Coronary artery (tissue), 2 donors: ENCODE measurements at places on chromosomes 1 and 21.

GRCh38 chr1:154304664-154305337 lies 16.1 kb upstream of the AQP10 start:
- no peak for DNase-seq

- no peak for DNase-seq
Observed at GRCh38 chr1:180586671-180587155, 27.9 kb downstream of the OVAAL start.

DNA sequence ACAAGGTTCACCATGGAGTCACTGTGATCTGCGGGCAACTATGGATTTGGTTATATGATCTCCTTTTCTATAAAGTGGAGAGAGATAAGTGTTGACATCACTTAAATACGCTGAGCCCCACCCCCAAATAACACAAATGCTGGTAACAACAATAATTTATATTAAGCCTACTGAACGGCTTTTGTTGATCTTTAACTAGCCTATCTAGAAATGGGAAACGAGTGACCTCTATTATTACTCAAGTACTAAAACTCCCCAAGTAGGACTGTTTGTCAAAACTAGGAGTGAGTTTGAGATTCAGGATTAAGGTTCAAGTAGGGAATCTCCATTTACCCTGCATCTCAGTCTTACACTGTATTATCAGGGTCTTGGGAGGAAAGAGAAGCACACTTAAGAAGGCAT lies 52.2 kb downstream of the MAP3K7CL start:
- no peak for DNase-seq

DNA sequence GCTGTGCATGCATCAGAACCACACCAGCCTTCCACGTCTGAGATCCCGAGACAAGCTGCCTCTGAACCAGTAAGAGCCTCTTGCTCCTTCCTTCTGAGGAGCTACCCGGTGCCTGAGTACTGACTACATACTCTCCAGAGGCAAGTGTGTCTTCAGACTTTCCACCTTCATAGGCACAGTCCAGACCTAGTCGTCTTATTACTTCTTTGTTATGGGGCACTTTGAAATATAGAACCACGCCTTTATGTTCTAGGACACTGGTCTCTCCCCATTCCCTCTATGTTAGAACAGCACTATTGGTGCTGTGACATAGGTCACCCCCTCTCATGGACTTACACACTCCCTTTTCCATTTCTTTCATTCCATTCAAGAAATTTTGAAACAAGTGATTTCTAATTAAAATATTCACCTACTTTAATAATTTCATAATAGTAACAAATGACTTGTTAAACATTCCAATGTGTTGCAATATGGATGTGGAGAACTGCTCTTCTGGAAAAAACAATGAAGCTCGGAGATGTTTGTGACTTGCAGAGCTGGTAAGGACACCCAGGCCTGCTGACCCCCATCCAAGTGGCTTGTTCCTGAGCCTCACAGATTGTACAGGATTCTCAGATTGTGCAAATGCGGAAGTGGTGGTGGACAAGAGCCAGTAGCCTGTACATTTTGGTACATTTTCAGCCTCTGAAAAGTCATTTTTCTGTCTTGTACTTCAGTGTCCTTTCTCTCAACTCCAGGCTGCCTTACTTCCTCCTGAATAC lies 76.1 kb upstream of the SIPA1L2 start:
- DNase-seq, result no peak

- no peak for DNase-seq
Observed at GRCh38 chr21:44291936-44292811, 6.5 kb downstream of the AIRE start.

- DNase-seq, result no peak
Observed at GRCh38 chr1:169928438-169929209, 34.9 kb upstream of the SCYL3 start.

DNA sequence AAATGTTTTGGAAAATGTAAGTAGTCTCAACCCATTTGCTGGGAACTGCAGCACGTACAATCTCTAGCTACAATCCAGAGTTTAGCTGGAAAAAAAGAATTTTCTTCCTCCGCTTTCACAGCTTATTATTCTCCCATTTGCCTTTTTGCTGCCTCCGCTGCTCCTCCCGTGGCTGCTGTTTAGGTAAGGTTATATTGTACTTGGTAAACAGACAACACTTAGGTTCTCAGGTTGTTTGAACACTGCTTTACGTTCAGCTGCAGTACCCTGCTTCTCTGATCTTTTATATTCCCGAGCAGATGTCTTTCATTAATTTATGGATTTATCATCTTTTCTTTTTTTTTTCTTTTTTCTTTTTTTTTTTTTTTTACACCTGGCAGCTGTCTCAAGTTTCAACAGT lies 14.3 kb downstream of the PROX1 start:
- no peak for DNase-seq

DNA sequence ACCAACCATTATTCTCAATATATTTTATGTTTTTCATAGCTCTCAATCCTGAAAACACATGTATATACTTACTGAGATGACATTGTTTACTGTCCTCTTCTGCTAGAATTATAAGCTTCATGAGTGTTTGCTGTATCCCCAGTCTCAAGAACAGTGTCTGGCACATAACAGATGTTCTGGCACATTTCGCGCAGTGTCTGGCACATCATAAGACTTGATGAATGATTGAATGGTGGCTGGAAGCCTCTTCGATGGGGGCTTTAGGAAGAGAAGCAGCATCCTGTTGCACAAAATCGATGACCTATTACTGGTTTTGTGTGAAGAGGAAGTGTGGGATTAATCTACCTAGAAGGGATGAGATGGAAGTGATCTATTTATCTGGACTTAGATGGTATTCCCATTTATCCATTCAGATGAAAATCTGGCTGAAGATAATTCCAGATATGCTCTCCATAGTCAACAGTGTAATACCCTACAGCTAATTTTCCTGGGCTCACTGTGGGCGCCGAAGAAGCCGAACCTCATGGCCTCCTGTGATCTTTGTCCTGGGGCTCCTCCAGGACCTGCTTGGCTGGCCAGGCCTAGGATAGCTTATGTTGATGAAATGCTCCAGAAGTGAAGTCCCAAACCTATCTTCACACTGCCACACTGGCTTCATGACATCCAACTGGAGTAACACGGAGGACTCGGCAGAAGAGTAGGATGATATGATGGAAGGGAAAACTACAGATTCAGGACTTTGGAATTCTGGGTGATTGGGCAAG lies 26.5 kb downstream of the CD34 start:
- DNase-seq, result no peak

DNA sequence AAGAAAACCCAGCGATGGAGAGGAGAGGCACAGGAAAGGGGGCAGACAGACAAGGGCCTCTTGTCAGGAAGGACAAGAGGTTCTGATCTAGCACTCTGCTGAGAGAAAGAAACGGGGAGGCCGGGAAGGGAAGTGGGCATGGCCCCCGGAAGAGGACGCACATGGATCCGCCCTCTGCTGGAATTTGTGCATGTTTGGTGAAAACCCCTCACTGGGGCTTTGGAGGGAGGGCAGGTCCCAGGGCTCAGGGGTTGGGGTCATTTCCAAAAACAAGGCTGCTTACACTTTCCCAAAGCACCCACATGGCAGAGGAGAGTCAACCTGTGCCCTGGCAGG lies 32.4 kb upstream of the ECE1 start:
- DNase-seq, result no peak

DNA sequence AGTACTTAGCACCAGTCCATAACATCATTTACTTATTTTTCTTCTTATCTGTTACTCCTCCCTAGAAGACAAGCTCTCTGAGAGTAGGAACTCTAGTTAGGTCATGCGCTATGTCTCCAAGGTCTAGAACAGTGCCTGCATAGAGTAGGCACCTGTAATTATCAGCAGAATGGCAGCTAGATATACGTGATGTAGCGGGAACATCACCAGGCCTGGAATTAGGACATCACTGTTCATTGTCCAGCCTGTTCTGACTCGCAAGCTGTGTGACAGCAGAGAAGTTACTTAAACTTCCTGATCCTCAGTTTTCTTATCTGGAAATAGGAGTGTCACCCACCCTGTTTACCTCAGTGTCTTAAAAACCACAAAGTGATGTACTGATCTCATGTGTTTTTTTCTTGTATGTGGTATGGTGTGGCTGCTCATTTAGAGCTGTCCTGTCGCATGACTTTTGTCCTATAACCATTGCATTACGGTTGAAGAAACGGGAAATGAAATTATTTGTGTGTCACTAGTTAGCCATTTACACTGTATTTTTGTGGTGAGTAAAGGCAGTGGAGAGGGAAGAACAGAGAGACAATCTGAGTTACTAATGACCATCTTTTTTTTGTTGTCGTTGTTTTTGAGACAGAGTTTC lies 37.1 kb upstream of the EXO1 start:
- DNase-seq, result no peak

- no peak for DNase-seq
Observed at GRCh38 chr1:19651141-19651737, 7.1 kb downstream of the NBL1 start.

DNA sequence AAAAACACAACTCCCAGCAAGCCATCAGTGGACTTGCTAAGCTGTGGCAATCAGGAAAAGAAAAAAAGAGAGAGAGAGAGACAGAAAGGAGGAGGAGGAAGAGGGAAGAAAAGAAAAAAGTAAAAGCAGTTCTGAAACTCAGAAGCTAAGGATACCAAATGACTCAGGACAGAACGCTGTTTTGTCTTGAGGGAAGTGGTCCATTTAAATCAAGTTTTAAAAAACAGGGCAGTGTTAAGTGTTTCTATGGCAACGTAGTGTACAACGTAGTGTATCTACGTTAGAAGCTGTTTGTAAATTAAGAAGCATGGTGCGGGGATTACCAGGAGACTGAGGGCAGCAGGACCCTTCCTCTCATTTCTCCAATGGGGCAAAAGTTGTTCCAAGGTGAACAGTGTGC lies 5.8 kb downstream of the ADORA3 start:
- no peak for DNase-seq

DNA sequence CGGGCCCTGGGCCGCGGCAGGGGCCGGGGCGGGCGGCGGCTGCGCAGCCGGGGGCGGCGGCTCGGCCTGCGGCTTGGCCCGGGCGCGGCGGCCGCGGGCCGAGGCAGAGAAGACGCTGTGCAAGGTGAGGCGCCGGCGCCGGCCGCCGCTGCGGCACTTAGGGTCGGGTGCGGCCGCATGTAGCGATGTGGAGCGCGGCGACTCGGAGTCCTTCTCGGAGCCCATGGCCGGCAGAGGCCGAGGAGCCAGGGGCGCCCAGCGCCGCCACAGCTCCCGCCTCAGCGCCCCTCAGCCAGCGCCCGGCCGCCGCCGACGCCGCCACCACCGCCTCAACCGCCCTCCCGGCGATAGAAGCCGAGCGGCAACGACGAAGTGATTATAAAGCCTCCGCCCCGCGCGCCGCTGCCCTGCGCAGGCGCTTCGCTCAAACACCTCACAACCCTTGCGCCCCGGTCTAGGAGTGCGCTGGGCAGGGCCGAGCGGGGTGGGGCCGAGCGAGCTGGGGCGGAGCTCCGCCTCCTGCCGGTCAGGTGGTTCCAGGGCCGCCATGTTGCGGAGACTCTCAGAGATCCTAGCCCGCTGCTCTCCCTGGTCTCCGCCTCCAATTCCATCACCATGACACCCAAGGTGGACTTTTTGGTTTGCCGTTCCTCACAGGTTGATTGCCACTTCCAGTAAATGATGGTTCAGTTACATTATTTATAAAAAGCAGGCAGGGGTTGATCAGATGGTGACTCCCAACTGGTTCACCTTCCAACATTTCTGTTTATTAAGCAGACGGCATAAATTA lies at the start of gene RNF19B:
Gene RNF19B (minus strand): TSS at position 349 of the 790 bp plus-strand sequence. CDS start 124 bp downstream, at position 225.
- peak; percentile 95 for DNase-seq

DNA sequence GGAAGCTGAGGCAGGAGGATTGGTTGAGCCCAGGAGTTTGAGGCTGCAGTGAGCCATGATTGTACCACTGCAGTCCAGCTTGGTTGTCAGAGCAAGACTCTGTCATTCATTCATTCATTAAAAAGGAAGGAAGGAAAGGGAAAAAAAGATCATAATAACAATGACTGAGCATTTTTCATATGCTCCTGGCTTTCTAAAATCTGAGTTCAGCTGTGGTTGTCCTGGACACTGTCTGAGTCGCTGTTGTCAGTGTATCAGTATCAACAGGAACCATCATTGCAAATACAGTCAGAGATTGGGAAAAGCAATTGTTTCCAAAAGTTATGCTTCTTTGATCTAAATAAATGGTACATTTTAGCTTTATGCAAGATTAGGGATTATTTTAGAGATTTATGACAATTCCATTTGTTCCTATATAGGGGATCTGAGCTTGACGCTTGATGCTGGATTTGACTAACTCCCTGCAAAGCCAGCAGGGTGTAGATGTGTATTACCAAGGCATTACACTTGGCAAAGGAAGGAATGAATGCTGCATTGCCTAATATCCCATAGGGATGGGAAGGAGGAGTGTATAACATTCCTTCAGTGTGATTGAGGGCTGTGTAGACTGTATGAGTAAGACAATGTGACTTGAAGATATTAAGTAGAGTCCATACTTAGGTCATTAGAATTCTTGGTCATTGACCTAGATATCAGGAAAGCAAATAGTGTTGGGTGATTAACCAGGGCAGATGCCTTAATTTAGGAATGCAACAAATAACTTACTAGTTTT lies 100.2 kb downstream of the DISP1 start:
- DNase-seq, result no peak

- no peak for DNase-seq
Observed at GRCh38 chr1:239186487-239186886, 199.9 kb upstream of the CHRM3 start.

DNA sequence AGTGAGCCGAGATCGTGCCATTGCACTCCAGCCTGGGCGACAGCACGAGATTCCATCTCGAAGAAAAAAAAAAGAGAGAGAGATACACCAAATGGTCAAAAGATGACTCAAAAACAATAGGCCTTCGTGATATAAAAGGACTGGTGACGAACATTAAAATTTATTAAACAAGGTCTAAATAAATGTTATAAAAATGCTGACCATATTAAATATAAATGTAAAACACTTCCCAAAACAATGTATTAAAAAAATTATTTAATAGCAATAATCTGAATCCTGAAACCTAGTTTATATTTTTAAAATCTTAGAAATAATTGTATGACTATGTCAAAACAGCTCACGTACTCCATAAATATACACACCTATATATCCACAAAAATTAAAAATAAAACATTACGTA lies 247.6 kb downstream of the SETD4 start:
- no peak for DNase-seq

GRCh38 chr1:161855260-161855659 lies 89.1 kb downstream of the ATF6 start:
- no peak for DNase-seq

- no peak for DNase-seq
Observed at GRCh38 chr21:25790122-25790877, 55.5 kb downstream of the GABPA start.

DNA sequence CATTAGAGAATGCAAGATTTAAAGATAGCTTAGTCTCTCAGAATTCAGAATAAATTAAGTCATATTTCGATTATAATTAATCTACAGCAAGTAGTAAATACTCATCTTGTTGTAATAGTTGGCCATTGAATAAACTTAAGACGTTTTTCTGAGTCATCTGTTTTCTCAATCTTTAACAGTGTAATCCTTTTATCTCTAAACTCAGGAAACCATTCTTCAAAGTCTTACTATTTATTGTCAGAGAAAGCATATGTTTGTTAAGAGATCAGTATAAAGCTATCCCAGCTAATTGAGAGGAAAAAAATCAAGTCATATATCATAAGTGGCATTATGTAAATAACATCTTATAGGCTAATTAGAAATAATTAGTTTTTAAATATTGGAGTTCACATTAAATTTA lies 201.2 kb upstream of the ADAMTS5 start:
- no peak for DNase-seq

GRCh38 chr1:39065542-39065941 lies 39.4 kb downstream of the NDUFS5 start:
- no peak for DNase-seq

GRCh38 chr1:111719135-111719534 lies 20.1 kb downstream of the INKA2 start:
- no peak for DNase-seq
